ENCODE measurements at places on chromosomes 11 and 22. TPM values are rescaled to one million over a fixed set of nuclear protein-coding genes. Genes with fewer than 3 reads are reported as not detected.

The FAM111B gene
- polyA plus RNA-seq: 0.22 TPM

The OR8G1 gene
- not detected for polyA plus RNA-seq

The MIF gene
- polyA plus RNA-seq: 474 TPM

The OR51B5 gene
- polyA plus RNA-seq: not detected

The HDHD5 gene
- 60.4 TPM for polyA plus RNA-seq

The VPREB3 gene
- polyA plus RNA-seq: 0.88 TPM

The LDHAL6A gene
- polyA plus RNA-seq: not detected

All from heart right ventricle (tissue), 16 donors.